ENCODE measurements at places on chromosomes 4 and X. TPM values are rescaled to one million over a fixed set of nuclear protein-coding genes. Genes with fewer than 3 reads are reported as not detected.

The CHRNA9 gene
- 0.29 TPM for total RNA-seq

The FAM53A gene
- 11.1 TPM for total RNA-seq

The CLGN gene
- total RNA-seq, result not detected

The ARSJ gene
- 46.1 TPM for total RNA-seq

The MAGEB6B gene
- total RNA-seq, result not detected

The ABLIM2 gene
- total RNA-seq, result 2.6 TPM

The UGT2B10 gene
- total RNA-seq, result not detected

The MAGEB17 gene
- 0.13 TPM for total RNA-seq

The SH3D19 gene
- 38.5 TPM for total RNA-seq

The ART3 gene
- total RNA-seq, result not detected

The TAF7L gene
- total RNA-seq, result not detected

The EXOC1L gene
- total RNA-seq, result not detected

The CCNQ gene
- total RNA-seq, result 35.3 TPM

The POU3F4 gene
- not detected for total RNA-seq

The GABRG1 gene
- total RNA-seq, result not detected

The NXF2 gene
- not detected for total RNA-seq

The CLDN22 gene
- total RNA-seq, result not detected

The UGT2A1 gene
- not detected for total RNA-seq

The FTSJ1 gene
- total RNA-seq, result 152 TPM

The SORCS2 gene
- total RNA-seq, result 0.52 TPM

The CXorf58 gene
- total RNA-seq, result not detected

The RASGEF1B gene
- not detected for total RNA-seq

The SOD3 gene
- not detected for total RNA-seq

The MAGEA9 gene
- not detected for total RNA-seq

The NLRP2B gene
- total RNA-seq, result not detected

The ASMT gene
- total RNA-seq, result not detected

The AFM gene
- not detected for total RNA-seq

The FAAH2 gene
- total RNA-seq, result not detected

The SPANXN4 gene
- not detected for total RNA-seq

The ASB5 gene
- 619 TPM for total RNA-seq

The ITGB1BP2 gene
- 1.6 TPM for total RNA-seq

The MAPK10 gene
- 4.3 TPM for total RNA-seq

The ADGRG4 gene
- not detected for total RNA-seq

The CYLC1 gene
- total RNA-seq, result not detected

The TREX2 gene
- 2.3 TPM for total RNA-seq

The CXCL5 gene
- not detected for total RNA-seq

The COL4A6 gene
- total RNA-seq, result 0.75 TPM

The ASB9 gene
- total RNA-seq, result 4.2 TPM

The ATOH1 gene
- not detected for total RNA-seq

The ETDA gene
- total RNA-seq, result not detected

The DRD5 gene
- total RNA-seq, result not detected
